Posterior cingulate gyrus (tissue), 11 donors: ENCODE measurements at places on chromosomes 2 and 18.

GRCh38 chr2:129793431-129793902 is 186.0 kb upstream of the RAB6C start:
- no peak for DNase-seq

GRCh38 chr2:179965291-179966258 is 41.5 kb downstream of the CWC22 start:
- DNase-seq: no peak

- no peak for DNase-seq
These were observed 63.9 kb downstream of the ALPK2 start for GRCh38 chr18:58565021-58565420.

GRCh38 chr2:166057370-166058164 is 70.3 kb downstream of the SCN1A start:
- DNase-seq: no peak

DNA sequence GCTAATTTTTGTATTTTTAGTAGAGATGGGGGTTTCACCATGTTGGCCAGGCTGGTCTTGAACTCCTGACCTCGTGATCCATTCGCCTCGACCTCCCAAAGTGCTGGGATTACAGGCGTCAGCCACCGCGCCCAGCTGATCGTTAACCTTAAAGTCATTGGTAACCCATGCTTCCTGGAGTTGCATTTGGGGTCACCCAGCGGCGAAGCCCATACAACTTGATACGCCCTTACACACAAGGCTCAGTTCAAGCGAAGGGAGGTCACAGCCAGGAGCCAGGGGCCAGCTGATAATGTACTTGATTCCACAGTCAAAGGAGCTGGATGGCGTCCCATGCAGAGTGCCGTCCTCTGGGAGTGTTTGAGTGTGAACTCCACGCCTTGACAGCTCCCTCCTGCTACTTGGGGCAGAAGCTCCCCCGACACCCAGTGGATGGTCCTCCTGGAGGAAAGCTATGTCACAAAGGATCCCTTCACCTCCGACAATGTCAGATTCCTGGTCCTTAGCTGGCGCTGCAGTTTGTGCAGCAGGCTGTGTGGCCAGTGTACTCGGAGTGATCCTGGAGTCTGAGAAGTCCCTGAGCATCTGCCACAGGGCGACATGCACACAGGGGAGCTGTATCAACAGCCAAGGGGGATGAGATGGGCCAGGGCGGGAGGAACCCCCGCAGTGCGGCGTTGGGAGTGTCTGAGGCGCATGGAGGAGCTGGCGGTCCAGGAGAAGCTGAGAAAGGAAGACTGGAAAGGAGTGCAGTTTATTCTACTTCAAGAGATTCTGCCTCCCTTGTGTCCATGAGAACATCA is 7.9 kb downstream of the CLHC1 start:
- DNase-seq: no peak

GRCh38 chr18:35577045-35577848 is 4.3 kb upstream of the GALNT1 start:
- DNase-seq: no peak

- DNase-seq: no peak
These were observed 11.0 kb downstream of the ERFE start for GRCh38 chr2:238169708-238170251.

DNA sequence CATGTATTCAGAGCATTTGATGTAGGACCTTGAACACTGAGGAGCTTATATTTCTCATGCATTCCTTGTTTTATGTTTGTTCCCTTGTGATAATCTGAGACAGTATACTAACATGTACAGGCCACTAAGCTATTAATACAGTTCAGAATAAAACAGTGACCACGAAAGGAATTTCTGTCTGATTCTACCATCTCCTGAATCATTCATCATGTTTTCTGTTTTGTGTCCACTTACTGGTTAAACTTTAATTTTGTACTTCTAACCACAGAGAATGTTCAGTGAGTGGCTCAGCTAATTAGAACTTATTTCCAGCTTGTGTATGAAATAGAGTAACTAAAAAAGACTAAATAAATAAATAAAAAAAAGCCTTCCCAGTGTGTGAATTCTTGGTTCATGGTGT is 110.4 kb downstream of the LRP1B start:
- no peak for DNase-seq

DNA sequence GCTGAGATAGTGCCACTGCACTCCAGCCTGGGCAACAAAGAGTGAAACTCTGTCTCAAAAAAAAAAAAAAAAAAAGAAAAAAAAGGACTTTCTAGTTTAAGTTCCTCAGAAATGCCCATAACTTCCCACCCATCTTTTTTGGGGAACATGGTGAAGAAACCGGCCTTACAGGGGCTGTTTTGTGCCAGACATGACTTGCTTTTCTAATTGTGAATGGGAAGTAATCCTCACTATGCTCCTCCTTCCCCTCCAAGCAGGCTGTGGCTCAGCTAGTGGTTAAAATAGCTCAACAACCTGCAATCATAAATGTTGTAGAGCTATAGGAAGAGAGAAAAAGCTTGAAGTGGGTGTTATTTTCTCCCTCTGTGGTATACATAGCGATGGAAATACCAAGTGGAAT is 34.1 kb upstream of the OLA1 start:
- DNase-seq: no peak

DNA sequence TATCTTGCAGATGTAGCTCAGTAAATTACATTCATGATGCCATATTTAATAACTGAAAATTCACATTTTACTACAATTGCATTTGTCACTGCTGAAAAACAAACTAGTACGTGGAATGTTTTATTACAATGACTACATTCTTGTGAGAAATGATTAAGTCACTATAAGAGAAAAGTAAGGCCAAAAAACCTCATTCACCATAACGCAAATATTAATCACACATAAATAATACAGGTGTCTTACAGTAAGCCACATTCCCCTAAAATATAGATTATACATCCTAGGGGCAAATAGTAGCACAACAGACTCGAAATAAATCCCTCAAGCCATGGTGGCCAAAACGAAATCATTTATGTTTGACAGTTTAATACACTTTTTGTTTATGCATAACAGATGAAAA is 460.6 kb downstream of the NR4A2 start:
- no peak for DNase-seq

DNA sequence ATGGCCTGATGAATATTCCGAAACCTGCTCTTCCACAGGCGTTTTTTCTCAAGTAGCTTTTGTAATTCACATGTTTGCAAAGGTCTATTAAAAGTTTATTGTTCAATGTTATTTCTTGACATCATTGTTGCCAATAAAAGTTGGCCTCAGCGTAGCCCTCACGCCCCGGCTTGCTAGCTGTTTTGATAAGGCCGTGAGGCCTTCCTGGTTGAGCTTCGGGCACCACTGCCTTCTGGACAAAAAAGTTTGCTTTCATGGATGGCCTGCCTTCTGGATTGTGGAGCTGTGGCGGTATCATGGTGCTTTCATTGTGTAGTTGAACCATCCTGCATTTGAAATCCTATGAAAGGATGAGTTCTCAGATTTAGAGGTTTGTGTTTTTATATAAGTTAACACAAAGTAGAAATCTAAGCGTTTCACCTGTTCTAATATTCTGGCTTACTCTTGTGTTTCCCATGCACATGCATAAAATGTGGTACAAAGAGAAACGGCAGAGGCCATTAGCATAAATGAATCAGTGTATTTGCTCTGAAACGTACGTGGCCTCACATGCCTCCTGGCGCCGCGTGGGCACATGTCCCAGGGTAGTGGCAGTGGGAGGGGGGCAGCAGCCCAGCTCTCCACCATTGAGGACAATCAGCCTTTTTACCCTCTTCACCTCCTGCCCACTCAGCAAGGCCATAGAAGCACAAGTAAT is 134.5 kb downstream of the NCK2 start:
- no peak for DNase-seq

GRCh38 chr2:214341646-214342045 is 69.2 kb upstream of the VWC2L start:
- no peak for DNase-seq

GRCh38 chr2:11746807-11747459 is 501 bp downstream of the LPIN1 start:
- DNase-seq: no peak

GRCh38 chr2:113791697-113792590 is 35.5 kb upstream of the SLC35F5 start:
- DNase-seq: no peak

GRCh38 chr18:26460449-26461091 is 87.8 kb downstream of the KCTD1 start:
- no peak for DNase-seq

DNA sequence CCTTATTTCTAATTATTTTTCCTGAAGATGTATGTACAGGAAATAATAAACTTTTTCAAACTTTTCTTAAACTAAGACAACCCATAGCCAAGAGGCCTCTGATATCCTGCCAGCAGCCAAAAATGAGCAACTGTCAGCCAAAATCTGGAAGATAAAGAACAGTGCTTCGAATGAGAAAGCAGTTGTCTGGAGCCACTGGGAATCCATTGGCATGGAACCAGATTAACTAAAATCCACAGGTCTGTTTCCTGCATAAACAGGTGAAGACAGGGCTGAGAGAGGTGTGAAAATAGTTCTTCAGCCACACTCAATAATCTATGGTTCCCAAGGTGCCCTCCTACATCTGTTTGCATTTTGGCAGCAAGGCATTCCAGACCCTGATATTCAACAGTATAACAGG is 1076.7 kb upstream of the PIK3C3 start:
- no peak for DNase-seq

- DNase-seq: no peak
These were observed 78.3 kb downstream of the POLR1A start for GRCh38 chr2:86027196-86027921.

DNA sequence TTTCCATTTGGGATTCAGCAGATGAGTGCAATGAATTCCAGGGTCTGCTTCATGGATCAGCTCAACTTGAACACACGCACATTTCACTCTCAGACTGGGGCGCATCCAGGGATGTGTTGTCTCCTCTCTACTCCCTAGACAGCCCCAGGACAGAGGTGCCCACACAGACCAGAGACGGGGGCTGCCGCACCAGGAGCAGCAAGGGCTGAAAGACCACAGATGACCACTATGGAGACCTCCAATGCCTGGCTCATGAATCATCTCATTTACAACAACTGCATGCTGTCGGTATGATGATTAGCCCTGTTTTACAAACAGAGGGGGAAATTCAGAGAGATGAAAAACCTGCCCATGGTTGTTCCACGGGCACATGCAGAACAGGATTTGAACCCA is 63.1 kb downstream of the CYP26B1 start:
- no peak for DNase-seq

GRCh38 chr2:8244639-8245038 is 437.2 kb upstream of the ID2 start:
- DNase-seq: no peak

DNA sequence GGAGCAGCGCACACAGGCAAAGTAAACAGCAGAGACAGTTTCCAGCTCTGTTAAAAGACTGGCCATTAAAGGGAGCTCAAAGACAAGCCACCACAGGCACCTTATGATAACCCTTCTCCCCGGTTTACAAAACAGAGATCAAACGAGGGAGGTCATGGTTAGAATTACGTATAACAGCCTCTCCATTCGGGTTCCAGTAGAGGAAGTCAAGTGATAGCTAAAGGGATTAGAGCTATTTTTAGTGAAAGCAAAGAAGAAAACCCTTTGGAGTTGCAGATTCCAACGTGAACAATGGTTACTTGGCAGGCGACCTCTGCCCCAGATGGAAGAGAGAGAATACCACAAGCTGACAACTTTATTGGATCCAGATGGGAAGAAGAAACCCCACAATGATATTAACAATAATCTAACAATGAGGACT is 31.2 kb upstream of the EDAR start:
- no peak for DNase-seq

- no peak for DNase-seq
These were observed 91.7 kb upstream of the RAB6C start for GRCh38 chr2:129887688-129888266.

- no peak for DNase-seq
These were observed 963.6 kb downstream of the SOCS6 start for GRCh38 chr18:71252351-71252865.

DNA sequence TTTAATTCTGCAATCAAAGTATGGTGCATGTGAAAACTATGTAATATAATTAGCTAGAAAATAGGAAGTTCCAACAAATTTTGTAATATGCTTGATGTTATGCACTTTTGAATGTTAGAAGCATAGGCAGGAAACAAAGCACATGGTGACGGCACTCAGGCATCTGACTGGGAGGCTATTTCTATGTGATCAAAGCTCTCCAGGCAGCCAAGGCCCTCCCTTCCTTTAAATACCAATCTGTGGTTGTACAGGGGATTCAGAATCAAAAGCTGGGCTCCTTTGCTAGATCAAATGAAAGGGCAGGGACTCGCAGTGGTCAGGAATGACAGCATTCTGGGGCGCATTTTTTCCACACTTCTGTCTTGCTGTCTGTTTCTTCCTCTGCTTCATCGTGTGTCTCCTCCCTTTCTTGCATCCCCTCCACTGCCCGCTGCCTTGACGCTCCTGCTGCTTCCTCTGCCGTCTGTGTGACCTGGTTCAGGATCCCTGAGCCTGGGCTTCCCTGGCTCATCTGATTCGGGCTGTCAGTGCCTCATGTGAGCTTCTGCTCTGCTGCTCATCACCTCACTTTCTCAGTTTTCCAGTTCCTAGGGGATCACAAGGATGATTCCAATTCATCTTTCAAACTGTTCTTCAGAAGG is 30.9 kb downstream of the TMEM182 start:
- DNase-seq: no peak

- no peak for DNase-seq
These were observed 531.5 kb downstream of the TNS1 start for GRCh38 chr2:217471319-217471718.

- DNase-seq: no peak
These were observed 33.1 kb downstream of the ADRA2B start for GRCh38 chr2:96083064-96083939.

DNA sequence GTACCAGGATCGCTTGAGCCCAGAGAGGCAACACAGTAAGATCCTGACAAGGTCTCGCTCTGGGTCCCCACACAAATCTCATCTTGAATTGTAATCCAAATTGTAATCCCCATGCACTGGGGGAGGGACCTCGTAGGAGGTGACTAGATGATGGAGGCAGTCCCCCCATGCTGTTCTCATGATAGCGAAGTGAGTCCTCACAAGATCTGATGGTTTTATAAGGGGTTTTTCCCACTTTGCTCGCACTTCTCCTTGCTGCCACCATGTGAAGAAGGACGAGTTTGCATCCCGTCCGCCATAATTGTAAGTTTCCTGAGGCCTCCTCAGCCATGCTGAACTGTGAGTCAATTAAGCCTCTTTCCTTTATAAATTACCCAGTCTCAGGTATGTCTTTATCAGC is 46.0 kb upstream of the SERTAD2 start:
- no peak for DNase-seq

DNA sequence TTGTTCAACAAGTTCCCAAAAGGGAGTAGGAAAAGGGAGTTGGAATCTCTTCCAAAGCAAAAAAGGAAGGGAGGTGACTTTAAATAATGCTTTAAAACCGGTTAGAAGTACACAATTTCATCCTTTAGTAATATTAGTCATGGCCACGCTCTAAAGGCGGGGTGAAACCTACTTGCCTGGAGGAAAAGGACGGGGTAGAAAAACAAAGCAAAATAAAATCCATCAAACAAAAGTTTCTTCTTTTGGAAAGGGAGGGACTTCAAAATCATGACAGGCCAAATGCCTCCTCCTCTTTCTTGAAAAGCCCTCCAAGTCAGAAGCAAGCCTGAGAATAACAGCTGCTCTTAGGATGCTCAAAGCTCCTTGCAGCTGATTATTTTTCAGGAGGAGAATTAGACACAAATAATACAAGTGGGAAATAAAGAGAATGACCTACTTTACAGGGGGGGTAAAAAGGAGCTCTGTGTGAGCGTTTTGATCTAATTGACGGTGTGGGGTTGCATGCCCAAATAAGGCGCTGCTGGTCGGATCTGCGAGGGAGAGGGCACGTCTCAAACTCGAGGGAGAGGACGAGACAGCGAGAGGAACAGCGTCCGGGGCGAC is 1.8 kb upstream of the NPAS2 start:
- no peak for DNase-seq

- no peak for DNase-seq
These were observed 5.5 kb downstream of the NHEJ1 start for GRCh38 chr2:219155054-219155644.

- DNase-seq: no peak
These were observed 550.5 kb downstream of the SPAG16 start for GRCh38 chr2:213834746-213835145.
